ENCODE measurements at places on chromosomes 5 and 9.

- DNase-seq, result no peak
Measured at GRCh38 chr9:35703906-35704672, 14.4 kb upstream of the TPM2 start.

- no peak for DNase-seq
Measured at GRCh38 chr5:115396688-115397087, 100.2 kb upstream of the CCDC112 start.

DNA sequence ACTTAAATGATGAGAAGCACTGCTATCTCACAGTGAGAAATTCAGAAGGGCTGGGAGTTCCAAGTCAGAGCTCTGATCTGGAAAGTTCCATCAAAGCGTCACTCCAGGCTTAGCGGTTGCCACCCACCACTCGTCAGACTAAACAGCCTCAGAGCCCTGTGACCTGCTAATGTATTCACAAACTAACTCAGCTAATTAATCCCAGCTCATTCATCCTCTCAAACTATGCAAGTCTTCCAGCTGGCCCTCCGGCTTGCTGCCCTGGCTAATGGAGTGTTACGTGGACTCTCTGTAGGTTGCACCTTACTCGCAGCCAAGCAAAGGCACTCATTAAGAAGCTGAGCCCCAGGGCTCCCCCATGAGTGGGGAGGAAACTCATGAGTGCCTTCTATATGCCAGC is 82.2 kb upstream of the GABRP start:
- DNase-seq, result no peak

DNA sequence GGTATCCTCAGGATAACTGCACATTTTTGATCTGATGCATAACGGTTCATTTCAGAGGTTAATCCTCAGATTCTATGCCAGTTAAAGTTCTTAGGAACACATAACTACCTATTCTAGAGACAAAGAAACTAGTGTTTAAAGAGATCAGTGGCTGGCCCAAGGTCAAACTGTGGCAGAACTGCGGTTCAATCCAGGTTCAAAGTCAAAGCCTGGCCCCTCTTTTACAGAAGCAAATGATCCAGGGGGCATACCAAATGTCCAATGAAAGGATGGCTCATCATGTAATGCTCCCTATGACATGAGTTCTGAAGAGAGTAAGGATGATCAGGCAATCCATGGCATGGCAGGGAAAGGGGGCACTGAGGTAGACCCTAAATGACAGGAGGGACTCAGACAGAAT is 283.3 kb downstream of the SPOCK1 start:
- no peak for DNase-seq

- DNase-seq, result no peak
Measured at GRCh38 chr9:136750526-136750925, 2.2 kb upstream of the LCN6 start.

- no peak for DNase-seq
Measured at GRCh38 chr5:33328818-33329217, 111.9 kb upstream of the TARS1 start.
